ENCODE measurements at places on chromosomes 6 and 20.

DNA sequence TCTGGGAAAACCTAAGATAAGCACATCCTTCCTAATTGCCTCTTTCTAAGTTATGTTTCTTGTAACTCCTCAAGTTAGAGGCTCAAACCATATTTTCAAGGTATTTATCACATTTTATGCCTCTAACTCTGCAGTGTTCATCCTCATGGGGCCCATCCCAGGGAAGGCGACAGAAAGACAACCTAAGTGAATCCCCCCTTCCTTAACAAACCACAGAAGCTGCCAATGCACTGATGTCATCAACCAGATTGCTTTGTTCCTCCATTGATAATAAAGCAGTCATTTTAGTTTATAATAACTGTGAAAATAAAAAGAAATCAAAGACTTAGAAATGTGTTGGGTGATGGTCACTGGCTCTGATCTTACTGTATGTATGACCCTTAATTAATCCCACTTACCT lies 119.5 kb upstream of the TCF21 start:
- no peak for DNase-seq

DNA sequence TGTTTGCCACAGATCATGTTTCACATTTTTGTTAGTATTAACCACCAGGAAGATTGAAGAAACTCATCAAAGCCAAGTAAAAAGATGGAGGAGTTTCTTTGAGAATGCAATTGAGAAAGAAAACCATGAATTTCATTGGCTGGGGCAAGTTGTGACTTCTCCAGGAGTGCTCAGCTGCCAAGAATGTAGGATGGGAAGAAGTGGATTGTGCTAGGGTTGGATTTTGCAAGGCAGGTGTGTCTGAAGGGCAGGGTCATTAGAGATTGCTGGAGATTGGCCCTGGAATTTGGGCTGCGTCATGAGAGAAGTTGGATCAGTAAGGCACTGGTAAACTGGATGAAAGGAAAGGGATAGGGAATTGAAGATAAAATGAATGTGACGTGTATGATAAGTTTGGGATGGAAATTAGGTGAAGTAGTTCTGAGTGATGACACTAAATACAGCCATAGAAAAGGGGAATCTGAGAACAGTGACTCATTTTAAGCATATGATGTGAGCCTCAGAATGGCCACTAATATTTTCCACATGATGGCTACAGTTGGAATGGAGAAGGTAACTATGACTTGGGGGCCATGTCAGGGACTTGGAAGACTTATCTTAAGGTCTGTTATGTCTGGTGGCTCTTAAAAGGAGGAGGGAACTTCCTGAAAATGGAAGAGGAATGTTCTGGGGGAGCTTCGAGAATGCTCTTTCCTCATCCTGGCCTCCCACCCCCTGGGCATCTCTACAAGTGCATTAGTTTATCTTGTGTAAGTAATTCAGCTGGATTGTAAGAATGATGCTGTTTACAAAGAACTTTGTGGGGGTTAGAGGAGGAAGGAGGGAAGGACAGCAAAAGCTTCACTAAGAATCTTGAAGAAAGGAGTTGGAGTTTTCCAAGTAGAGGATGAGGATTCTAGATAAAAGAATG lies 27.8 kb upstream of the ERVFRD-1 start:
- DNase-seq = no peak

DNA sequence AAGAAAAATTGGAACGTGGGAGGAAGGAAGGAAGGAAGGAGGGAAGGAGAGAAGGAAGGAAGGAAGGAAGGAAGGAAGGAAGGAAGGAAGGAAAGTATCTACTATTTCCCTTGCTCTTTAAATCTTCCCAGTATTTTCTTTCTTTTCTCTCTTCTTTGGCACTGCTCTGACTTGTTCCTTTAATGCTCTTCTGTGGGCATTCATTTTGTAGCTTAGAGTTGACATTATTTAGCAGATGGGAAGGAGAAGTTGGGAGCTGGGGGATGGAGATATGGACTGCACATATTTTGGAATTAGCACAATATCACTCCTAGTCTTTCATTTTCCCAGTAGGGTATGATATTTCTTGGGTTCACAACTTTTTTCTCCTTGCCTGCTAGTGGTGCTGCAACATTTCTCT lies 152.2 kb downstream of the TFAP2B start:
- DNase-seq = no peak

GRCh38 chr6:167474725-167475124 lies 149.8 kb downstream of the TTLL2 start:
- no peak for DNase-seq

DNA sequence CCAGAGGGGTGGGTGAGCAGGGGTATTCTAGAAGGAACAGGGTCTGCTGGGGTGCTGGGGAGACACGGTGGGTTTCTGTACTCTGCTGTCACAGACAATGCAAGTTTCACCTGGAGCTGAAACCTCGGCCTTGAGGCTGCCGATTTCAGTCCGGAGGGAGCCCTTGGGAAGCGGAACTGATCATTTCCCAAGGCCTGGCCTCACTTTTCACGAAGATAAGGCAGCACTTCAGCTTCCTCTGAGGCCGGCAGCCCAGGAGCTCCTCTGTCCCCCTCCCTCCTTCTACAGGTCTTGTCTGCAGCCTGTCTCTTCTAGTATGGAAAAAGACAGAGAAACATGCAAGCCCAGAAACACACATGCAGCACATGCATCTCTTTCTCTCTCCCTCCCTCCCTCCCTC lies 242.1 kb downstream of the CDC5L start:
- DNase-seq = no peak

DNA sequence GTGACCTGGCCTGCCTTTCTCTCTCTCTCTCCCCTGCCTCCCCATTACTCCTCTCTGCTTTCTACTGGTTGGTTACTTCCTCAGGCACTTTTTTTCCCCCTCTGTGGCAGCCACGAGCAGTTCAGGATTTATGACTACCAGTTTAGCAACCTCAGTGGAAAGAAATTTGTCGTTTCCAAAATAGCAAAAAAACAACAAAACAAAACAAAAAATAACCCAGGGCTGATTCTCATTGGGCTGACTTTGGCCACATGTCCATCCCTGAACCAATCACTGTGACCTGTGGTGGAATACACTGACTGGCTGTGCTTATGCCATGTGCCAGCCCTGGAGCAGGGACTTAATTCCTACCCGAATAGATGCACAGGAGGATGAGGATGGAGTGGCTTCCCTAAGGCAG lies 137.4 kb downstream of the TFAP2C start:
- DNase-seq = no peak

Data from left forelimb (tissue), 1 donor.